Activated T-helper 2 cell treated with anti-CD3 and anti-CD28 coated beads, Interferon-gamma antibody, Interleukin-2, Interleukin-4, amounts not matched to agents 10 μg/mL and 5 μg/mL and 100 μg/mL, durations not matched to agents 14 hours and 24 hours and 36 hours (primary cell): ENCODE measurements at places on chromosomes 16 and 17. TPM values are rescaled to one million over a fixed set of nuclear protein-coding genes. Genes with fewer than 3 reads are reported as not detected.

The OR1F1 gene
- not detected in 2 replicates for total RNA-seq

The HASPIN gene
- total RNA-seq, result 23.0 and 23.4 TPM in 2 replicates

The PDE6G gene
- 11.1 and 15.4 TPM in 2 replicates for total RNA-seq

The NAGPA gene
- 9.8 and 11.1 TPM in 2 replicates for total RNA-seq

The RASL10B gene
- total RNA-seq, result 0.94 and 1.2 TPM in 2 replicates

The NME2 gene
- 708 and 735 TPM in 2 replicates for total RNA-seq

The MYH8 gene
- not detected in 2 replicates for total RNA-seq

The ASPHD1 gene
- total RNA-seq, result 2.1 and 2.2 TPM in 2 replicates

The SPATA22 gene
- total RNA-seq, result not detected in 2 replicates

The LIMD2 gene
- 178 and 182 TPM in 2 replicates for total RNA-seq

The C1QTNF8 gene
- total RNA-seq, result not detected in 2 replicates

The CCT6B gene
- 1.4 and 1.5 TPM in 2 replicates for total RNA-seq

The TEX14 gene
- 0.09 and 0.18 TPM in 2 replicates for total RNA-seq

The DNASE1L2 gene
- total RNA-seq, result 1.7 and 2.2 TPM in 2 replicates
